ENCODE measurements at places on chromosomes 5 and 9.
A peak's percentile ranks its signal among the peaks of the same experiment; 100 is the strongest.

GRCh38 chr5:160837749-160838593, 14.0 kb downstream of the ATP10B start:
- DNase-seq = no peak

DNA sequence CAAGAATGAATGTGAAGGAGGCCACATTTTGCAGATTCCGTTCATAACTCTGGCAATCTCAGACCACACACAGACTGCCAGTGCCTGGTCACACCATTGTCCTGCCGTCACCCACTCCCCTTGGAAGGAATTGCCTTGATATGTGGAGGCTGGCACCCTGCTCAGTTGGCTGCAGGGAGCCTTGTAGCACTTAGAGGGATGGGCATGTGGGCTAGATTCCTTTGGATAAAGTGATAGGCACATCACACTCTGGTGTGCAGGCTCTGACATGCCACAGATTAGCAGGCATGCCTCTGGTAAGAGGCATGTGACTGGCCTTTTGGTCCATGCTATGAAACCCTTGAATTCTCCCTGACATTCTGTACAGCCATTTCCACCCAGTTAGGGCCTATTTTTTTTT, 254.6 kb upstream of the PIK3R1 start:
- DNase-seq = no peak

GRCh38 chr5:64977779-64978178, 209.0 kb downstream of the CWC27 start:
- no peak for DNase-seq

DNA sequence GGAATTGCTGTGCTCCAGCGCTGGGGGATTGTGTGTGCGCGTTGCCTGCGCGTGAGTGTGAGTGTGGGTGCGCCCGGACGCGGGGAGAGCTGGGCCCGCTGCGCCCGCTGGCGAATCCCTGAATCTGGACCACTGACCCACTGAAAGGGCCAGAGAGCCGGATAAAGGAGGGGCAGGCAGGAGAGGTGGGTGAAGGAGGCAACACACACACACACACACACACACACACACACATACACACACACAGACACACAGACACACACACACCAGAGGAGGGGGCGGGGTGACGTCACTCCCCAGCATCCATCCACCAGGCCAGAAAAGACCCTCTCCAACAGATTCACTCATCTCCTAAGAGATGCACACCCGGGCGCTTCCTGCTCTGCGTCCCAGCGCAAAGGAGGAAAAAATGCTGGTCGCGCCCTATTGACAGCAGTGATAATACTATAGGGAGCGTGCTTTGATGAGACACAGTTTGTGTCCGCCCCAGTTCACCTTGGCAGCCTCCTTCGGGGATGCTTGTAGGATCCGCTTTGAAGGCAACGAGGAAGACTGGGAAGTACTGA, 1059.1 kb upstream of the DMAC1 start:
- peak; percentile 41 for DNase-seq

- DNase-seq = peak; percentile 71
These were observed 1.9 kb downstream of the DAP start for GRCh38 chr5:10759111-10759510.

- no peak for DNase-seq
These were observed 407.7 kb downstream of the KDM4C start for GRCh38 chr9:7165331-7165975.

GRCh38 chr9:93071464-93071863, 13.0 kb downstream of the SUSD3 start:
- DNase-seq = no peak

DNA sequence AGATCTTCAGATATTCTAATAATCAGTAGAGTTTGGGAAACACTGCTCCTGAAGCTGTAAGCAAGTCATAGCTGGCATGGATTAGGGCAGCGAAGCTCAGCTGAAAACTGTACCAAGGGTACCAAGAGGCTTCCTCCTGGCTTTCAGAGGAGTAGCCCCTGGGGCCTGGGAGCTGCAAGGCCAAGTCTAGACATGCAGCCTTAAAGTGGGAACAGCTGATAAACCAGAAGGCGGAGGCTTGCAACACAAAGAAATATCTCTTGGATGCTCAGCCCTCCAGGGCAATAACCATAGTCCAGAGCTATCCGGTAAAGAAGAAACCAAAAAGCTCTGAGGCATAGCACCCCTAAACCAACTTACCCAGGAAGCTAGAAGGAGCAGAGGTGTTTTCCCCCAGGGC, 51.5 kb downstream of the MRPS30 start:
- no peak for DNase-seq

DNA sequence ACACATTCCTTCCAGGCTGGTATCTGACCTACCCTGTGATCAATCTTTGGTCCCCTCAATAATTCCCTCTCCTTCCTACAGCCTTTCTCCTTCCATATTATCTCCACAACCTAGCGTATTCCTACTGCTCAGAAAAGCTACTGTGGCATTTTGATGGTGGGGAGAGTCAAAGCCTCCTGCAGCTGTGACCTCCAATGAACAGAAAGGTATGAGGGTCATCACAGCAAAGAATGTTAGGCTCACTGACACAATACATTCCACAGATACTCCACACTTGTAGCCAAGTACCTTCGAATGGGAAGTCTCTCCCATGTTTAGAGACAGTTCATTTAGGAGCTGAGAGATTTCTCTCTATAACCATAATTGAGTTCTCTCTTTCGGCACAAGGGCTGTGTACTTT, 5.9 kb downstream of the FBN2 start:
- DNase-seq = no peak

DNA sequence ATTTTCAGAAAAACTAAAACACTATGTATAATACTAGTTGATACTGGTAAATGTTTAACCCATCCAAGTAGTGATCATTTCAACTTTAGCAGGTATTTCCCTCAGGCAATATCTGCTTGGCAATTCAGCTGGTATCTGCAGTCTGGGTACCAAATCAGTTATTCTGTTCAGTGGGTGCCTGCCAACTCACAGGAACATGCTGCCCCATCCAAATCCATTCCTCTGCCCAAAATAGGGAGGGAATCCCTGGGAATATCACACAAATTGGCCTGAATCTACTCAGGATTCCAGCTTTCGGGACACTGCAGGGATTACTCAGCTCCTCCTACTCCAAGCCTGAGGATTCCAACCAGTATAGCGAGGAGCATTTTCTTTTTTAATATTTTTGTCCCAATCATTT, 61.7 kb upstream of the PDE4D start:
- DNase-seq = no peak

GRCh38 chr5:142422429-142422828, 97.6 kb upstream of the SPRY4 start:
- DNase-seq = no peak

- DNase-seq = no peak
These were observed 33.4 kb downstream of the FAM81B start for GRCh38 chr5:95424526-95424925.

DNA sequence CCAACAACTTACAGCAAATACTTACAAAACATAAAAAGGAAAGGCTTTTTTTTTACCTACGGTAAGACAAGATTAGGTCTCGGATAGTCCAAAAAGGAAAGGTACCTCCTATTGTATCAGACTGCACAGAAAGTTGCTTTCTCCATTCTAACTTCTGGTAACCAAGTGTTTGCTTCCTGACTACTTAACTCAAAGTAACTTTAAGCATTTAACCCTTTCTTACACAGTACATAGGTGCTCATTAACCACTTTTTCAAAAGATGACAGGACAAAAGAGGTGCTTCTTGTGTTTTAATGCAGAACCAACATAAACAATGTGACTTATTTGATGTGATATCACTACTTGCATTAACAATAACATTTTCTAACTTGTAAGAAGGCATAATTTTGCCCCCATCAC, 23.1 kb downstream of the PWWP2A start:
- DNase-seq = no peak

- no peak for DNase-seq
These were observed 255.5 kb downstream of the TRIM32 start for GRCh38 chr9:116942593-116943061.

GRCh38 chr5:177602458-177602830, 2.5 kb downstream of the B4GALT7 start:
- no peak for DNase-seq

GRCh38 chr9:128910906-128911305, 9.9 kb upstream of the PHYHD1 start:
- no peak for DNase-seq

GRCh38 chr9:33372900-33373299, 29.5 kb downstream of the AQP7 start:
- DNase-seq = no peak

- no peak for DNase-seq
These were observed 21.8 kb downstream of the MCTP1 start for GRCh38 chr5:95262933-95263660.

DNA sequence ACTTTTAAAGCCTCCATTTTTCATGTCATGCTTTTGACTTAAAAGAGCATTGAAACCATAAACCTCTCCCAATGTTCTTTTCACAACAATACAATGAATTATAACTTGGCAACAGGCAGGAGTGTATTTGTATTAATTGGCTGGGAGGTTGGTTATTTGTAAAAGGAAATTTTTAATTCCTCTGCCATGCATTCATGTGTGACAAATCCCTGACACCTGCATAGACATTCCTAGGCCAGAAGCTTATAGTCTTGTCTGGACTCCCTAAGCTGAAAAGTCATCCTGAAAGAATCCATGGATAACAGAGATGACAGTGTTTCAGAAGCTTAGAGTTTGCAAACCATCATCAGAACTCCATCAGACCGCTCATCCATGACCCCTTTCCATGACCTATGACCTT, 76.3 kb upstream of the PTGER4 start:
- DNase-seq = no peak

GRCh38 chr5:3531320-3531986, 64.2 kb upstream of the IRX1 start:
- DNase-seq = no peak

DNA sequence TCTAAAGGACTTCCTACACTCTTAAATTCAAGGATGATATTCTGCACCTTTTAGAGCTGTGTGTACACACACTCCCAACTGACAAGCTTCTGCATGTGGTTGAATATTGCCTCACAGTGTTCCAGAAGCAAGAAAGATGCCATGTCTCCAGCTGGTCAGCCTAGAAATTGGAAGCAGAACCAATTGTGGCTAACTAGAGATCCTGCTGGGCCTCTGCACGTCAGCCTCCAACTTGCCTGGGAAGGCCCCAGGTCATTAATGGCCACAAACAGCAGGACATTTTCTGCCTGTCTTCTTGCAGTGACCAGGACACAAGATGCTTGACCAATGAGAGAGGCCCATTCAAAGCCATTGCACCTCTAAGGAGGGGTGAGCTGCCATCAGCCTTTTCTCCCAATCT, 571.9 kb upstream of the BRINP1 start:
- no peak for DNase-seq

- DNase-seq = no peak
These were observed 7.7 kb upstream of the PTPDC1 start for GRCh38 chr9:94076557-94076956.

GRCh38 chr9:133714606-133715294, 23.4 kb downstream of the SARDH start:
- peak; percentile 21 for DNase-seq

DNA sequence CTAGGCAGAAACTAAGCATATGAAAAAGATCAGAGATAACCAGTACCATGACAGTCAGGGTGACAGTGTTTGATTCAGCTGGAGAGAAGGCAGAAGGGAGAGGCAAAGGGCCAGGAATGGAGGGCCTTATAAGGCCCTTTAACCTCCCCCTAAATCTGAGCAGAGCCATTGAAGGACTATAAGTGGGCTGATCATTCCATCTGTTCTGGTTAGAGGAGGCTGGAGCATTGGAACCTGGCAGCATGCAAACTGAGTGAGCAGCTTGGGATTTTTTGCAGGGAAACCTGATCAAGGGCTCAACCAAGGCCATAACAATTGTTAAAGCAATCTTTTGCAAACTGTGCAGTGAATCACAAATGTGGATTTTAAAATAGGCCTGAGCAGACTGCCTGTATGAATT, 174.5 kb upstream of the DAP start:
- no peak for DNase-seq

- DNase-seq = no peak
These were observed 88.7 kb downstream of the GPBP1 start for GRCh38 chr5:57262541-57262940.

GRCh38 chr9:109518621-109519335, 20.7 kb upstream of the PTPN3 start:
- no peak for DNase-seq

GRCh38 chr5:136619556-136619955, 254.2 kb upstream of the TRPC7 start:
- DNase-seq = no peak

GRCh38 chr5:158619083-158619788, 480.5 kb downstream of the EBF1 start:
- DNase-seq = no peak

DNA sequence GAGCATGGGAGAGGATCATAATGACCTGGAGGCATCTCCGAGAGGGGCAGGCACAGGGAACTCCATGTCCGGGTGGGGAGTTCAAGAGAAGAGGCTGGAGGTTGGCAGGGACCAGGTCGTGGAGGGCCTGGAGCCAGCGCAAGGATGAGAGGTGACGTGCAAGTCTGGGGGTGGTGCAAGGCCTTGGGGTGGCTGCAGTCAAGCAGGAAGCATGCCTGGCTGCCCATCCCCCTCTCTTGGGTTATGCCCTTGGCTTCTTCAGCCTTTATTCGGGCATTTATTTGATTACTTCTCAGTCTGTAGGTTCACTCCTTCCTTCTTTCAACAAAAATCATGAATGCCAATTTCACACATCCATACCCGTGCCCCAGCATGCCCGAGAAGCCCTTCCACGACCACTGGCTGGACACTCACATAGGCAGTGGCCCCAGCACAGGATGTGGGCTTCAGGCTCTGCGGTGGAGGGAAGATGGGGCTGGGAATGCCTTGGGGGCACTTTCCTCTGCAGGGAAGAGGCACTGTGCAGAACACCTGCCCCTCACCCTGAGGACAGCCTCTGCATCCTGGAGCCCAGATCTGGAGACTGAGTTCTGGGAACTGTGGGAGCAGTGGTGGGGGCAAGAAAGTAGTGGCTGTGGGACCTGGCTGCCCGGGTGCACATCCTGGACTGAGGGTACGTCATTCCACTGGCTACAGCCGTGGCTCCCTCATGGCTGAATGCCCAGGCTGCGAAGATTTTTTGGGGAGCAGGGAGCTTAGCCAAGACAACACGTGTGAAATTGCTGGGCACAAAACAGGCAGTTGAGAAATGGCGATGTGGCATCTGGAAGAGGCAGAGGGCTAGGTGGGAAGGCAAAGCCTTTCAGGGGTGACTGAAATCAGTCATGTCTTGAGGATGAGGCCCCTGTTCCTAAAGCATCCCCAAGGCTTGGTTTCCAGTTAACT, 38.6 kb downstream of the CRB2 start:
- DNase-seq = no peak

- no peak for DNase-seq
These were observed 1.9 kb downstream of the ALDH1A1 start for GRCh38 chr9:72950875-72951442.

DNA sequence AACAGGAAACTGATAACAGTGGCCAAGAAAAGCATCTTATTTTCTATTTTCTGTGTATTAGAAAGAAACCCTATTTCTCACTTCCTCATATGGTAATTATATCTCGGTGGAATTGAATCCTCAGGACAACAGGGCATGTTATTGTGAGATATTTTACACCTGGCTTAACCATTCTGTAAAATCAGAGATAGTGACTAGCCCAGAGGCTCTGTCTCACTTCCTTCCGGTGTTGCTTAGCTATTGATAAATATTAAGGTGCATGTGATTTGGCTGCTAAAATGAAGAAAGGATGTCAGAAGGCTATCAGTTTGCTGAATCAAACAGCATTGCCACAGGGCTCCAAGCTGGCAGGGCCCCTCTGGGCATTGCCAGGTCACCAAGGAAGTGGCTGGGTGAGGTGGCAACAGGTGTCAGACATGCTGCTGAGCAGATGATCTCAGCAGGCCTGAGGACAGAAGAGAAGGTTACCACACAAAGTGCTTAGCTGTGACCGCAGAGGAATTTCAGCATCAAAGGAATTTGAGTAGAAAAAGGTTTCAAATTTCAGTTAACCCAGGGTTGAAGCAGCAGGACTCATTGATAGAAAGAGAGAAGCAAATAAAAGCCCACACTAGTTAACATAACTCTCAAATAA, 330.7 kb downstream of the PDE4D start:
- peak; percentile 33 for DNase-seq

All from left colon (tissue), 2 donors.